ENCODE measurements at places on chromosomes 1 and 21. TPM values are rescaled to one million over a fixed set of nuclear protein-coding genes. Genes with fewer than 3 reads are reported as not detected.
A peak's percentile ranks its signal among the peaks of the same experiment; 100 is the strongest.

The PGBD5 gene
- 5.0 TPM for total RNA-seq

The CYP4A11 gene
- 0.14 TPM for total RNA-seq

DNA sequence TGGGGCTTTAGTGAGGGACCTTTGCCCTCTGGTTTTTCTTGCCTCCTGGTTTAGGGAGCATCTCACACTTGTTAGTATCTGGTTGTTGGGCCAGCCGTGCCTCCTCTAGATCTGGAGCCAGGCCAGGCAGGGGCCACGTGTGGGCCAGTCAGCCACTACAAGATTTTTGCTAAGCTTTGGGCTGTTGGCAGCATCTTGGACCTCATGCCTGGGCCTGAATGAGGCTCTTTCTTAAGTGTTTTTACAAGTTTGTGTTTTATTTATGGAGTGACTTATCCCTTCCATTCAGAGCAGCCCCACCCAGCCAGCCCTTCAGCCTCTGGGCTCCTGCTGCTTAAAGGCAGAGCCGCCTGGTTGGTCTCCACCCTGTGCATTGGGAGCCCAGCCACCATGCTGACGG is 1.6 kb upstream of the SH3BGRL3 start:
- no peak overlapping the region for H3K4me3 ChIP-seq
- no peaks in the 10 kb centered on the region for H3K27me3 ChIP-seq
- peaks cover 15% of the 10 kb centered on the region for H3K36me3 ChIP-seq

GRCh38 chr1:220786057-220786336 is 716 bp upstream of the MTARC1 start:
- H3K27ac ChIP-seq, result peak overlapping the region; percentile 88
- peaks cover 30% of the 10 kb centered on the region for H3K4me1 ChIP-seq
- no peak for DNase-seq
- peaks cover 5% of the 10 kb centered on the region for H3K36me3 ChIP-seq

The CD1B gene
- 0.17 TPM for total RNA-seq

- no peak for DNase-seq
- peaks cover 35% of the 10 kb centered on the region for H3K4me1 ChIP-seq
- no peaks in the 10 kb centered on the region for H3K36me3 ChIP-seq
- H3K4me3 ChIP-seq, result no peak overlapping the region
- H3K27ac ChIP-seq, result no peak overlapping the region
These were observed 10.6 kb downstream of the CDC14A start for GRCh38 chr1:100362821-100363466.

The PPIAL4G gene
- not detected for total RNA-seq
